Left ventricle myocardium superior (tissue), 1 donor: ENCODE measurements at places on chromosomes 16 and 17. TPM values are rescaled to one million over a fixed set of nuclear protein-coding genes. Genes with fewer than 3 reads are reported as not detected.

Gene ATXN1L
- 14.4 TPM for total RNA-seq

Gene KRTAP2-4
- total RNA-seq = not detected

Gene ATP1B2
- total RNA-seq = 3.2 TPM

Gene TAT
- total RNA-seq = not detected

- DNase-seq = peak; percentile 75
Measured at GRCh38 chr16:85616607-85617321, 3.6 kb downstream of the GSE1 start.

DNA sequence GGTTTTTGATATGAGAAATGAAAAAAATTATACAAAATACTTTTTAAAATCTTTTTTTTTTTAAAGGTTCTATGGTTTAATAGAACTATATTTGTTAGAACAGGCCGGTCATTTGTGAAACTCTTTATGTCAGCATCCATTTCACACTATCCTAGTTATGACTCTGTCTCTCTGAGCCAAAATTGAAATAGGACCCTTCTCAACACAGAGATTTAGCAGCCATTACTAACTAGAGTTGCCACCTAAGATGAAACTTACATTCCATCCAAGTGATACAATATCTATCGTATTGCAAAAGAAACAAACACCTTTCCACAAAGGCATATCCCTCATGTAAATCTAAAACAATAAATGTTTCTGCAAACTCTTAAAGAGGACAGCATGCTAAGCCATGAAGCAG is 249.8 kb downstream of the CDH11 start:
- DNase-seq = no peak

DNA sequence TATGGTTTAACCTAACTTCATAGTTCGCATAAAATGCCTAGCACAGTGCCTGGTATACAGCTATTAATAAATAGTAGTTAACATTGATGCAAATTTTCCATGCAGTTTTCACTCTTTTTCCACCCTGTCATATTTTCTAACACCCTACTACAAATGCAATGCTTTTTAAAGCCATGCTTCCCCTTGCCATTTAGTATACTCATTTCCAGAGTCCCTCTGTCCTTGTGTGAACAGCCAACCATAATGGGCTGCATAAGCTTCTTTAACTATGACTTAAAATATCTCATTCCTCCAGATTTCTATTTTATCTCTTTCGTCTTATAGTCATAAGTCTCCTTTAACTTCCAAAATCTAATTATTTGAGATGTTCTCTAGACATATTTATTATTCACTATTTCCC is 284.1 kb downstream of the GRIN2A start:
- DNase-seq = no peak
